Epithelial cell of proximal tubule (primary cell): ENCODE measurements at places on chromosomes 4 and X. TPM values are rescaled to one million over a fixed set of nuclear protein-coding genes. Genes with fewer than 3 reads are reported as not detected.

SRD5A3 gene
- 9.7 and 15.3 TPM in 2 replicates for total RNA-seq

FAM47A gene
- not detected in 2 replicates for total RNA-seq

IGBP1 gene
- total RNA-seq, result 43.0 and 62.2 TPM in 2 replicates

PAGE4 gene
- total RNA-seq, result not detected in 2 replicates

ADAMTS3 gene
- total RNA-seq, result 4.6 and 4.7 TPM in 2 replicates

SPANXA2 gene
- total RNA-seq, result not detected in 2 replicates

PAGE2 gene
- total RNA-seq, result not detected in 2 replicates

HSD17B10 gene
- 99.2 and 102 TPM in 2 replicates for total RNA-seq

REPS2 gene
- 0.72 and 1.7 TPM in 2 replicates for total RNA-seq

NMU gene
- total RNA-seq, result 8.2 and 22.5 TPM in 2 replicates

XAGE2 gene
- total RNA-seq, result not detected in 2 replicates

GPM6B gene
- 1.5 and 3.6 TPM in 2 replicates for total RNA-seq

SPANXN2 gene
- not detected in 2 replicates for total RNA-seq

ALB gene
- not detected in 2 replicates for total RNA-seq

FHIP1A gene
- total RNA-seq, result 8.5 and 17.0 TPM in 2 replicates

ZFP92 gene
- total RNA-seq, result 0.06 and 0.14 TPM in 2 replicates

SULT1E1 gene
- total RNA-seq, result 0.43 TPM in 1 of 2 replicates, not detected in the other

MAGEH1 gene
- 11.3 and 13.1 TPM in 2 replicates for total RNA-seq

UGT2B28 gene
- total RNA-seq, result not detected in 2 replicates

IL9R gene
- 0.07 TPM in 1 of 2 replicates, not detected in the other for total RNA-seq

NLGN3 gene
- total RNA-seq, result not detected in 2 replicates

PLS3 gene
- total RNA-seq, result 121 and 133 TPM in 2 replicates

ETDA gene
- not detected in 2 replicates for total RNA-seq

ARHGAP36 gene
- total RNA-seq, result not detected in 2 replicates

HOPX gene
- total RNA-seq, result 1.6 TPM in 1 of 2 replicates, not detected in the other

MAP7D2 gene
- 1.4 and 2.2 TPM in 2 replicates for total RNA-seq

TCEAL6 gene
- not detected in 2 replicates for total RNA-seq

RAI2 gene
- total RNA-seq, result 0.17 TPM in 1 of 2 replicates, not detected in the other

FOXR2 gene
- not detected in 2 replicates for total RNA-seq

ARMCX4 gene
- total RNA-seq, result 0.65 and 1.6 TPM in 2 replicates

RRAGB gene
- total RNA-seq, result 5.1 and 6.2 TPM in 2 replicates

COX7B2 gene
- not detected in 2 replicates for total RNA-seq

RASGEF1B gene
- 0.87 and 1.0 TPM in 2 replicates for total RNA-seq

MCF2 gene
- total RNA-seq, result 0.07 and 0.17 TPM in 2 replicates

GAGE13 gene
- total RNA-seq, result not detected in 2 replicates

PARM1 gene
- total RNA-seq, result 0.87 and 1.3 TPM in 2 replicates

RHOXF2B gene
- not detected in 2 replicates for total RNA-seq

PPEF2 gene
- total RNA-seq, result not detected in 2 replicates

ZNF41 gene
- total RNA-seq, result 4.4 and 5.0 TPM in 2 replicates

RTL3 gene
- total RNA-seq, result 0.06 and 4.9 TPM in 2 replicates

GRPEL1 gene
- 45.8 and 52.7 TPM in 2 replicates for total RNA-seq

GRIA2 gene
- total RNA-seq, result not detected in 2 replicates

FSTL5 gene
- not detected in 2 replicates for total RNA-seq

MSN gene
- 299 and 385 TPM in 2 replicates for total RNA-seq

MMRN1 gene
- not detected in 2 replicates for total RNA-seq

SSX4B gene
- not detected in 2 replicates for total RNA-seq

FAM184B gene
- total RNA-seq, result 0.07 and 0.17 TPM in 2 replicates

TRIM60 gene
- total RNA-seq, result not detected in 2 replicates

PDHA2 gene
- not detected in 2 replicates for total RNA-seq

FAM193A gene
- total RNA-seq, result 12.9 and 14.6 TPM in 2 replicates

NR3C2 gene
- 0.98 and 1.5 TPM in 2 replicates for total RNA-seq

SERPINA7 gene
- total RNA-seq, result not detected in 2 replicates

CFAP299 gene
- total RNA-seq, result not detected in 2 replicates

NPNT gene
- 1.5 and 15.4 TPM in 2 replicates for total RNA-seq

SRPX2 gene
- total RNA-seq, result 7.2 and 29.5 TPM in 2 replicates
